ENCODE measurements at places on chromosomes 3 and 15.

- no peak for DNase-seq
Measured at GRCh38 chr3:105323274-105323599, 43.5 kb upstream of the ALCAM start.

DNA sequence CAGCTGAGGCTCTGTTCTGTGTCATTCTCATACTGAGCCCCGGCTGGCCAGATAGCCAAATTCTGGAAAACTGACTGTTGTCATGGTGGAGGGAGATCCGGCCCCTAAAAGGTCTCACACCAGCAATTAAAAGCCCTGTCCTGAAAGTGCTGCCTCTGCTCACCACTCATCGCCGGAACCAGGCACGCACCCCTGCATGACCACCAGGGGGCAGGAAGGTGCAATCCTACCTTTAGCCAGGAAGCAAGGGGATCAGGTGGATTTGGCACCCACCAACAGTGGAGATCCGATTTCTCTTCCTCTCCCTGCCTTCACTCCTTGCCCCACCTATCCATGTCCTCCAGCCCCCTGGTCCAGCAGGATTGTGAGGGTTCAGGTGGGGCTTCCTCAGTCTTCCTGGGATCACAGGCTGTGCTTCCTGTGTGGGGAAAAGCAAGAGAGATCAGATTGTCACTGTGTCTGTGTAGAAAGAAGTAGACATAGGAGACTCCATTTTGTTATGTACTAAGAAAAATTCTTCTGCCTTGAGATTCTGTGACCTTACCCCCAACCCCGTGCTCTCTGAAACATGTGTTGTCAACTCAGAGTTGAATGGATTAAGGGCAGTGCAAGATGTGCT lies 16.1 kb upstream of the CACNA2D2 start:
- DNase-seq = peak; percentile 77

GRCh38 chr3:146640955-146641867 lies 36.1 kb upstream of the PLSCR5 start:
- DNase-seq = no peak

DNA sequence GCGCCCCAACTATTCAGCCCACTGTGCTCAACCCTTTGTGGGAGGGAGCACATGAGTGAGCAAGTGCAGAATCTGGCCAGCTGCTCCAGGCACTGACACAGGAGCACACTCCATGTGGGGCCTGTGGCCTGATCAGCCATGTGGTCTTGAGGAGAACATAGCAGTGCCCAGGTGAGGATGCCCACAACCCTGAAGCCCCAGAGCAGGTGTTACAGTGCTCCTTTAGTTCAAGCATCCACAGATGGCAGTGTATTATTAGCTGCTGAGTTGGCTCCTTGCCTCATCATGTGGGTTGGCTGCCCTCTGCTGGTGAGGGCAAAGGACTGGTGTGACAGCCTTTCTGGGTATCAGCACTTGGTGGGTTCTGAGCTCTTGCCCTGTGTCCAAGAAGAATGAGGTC lies 1588.2 kb downstream of the SI start:
- DNase-seq = peak; percentile 1

DNA sequence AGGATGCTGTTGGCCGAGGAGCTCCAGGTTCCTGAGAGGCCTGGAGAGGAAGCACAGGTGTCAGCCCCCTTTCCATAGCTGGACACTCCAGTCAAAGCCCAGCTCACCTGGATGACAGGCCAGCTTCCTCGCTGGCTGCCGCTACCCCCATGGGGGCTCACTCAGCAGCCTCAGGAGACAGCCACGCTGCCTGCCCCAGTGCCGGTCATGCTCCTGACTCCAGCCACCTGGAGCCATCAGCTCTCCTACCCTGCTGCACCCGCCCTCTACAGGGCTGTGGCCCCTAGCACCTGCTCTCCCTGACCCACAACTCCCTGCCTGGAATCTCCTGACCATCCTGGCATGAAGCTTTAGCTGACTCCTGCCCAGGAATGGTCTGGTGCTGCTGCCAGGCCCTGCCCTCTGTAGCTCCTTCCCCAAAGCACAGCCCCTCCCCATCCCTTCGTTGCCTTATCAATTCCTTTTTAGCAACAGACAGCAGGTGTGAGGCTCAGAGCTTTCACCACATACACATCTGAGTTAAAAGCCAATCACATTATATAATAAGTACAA lies 94.2 kb downstream of the NUP210 start:
- no peak for DNase-seq

DNA sequence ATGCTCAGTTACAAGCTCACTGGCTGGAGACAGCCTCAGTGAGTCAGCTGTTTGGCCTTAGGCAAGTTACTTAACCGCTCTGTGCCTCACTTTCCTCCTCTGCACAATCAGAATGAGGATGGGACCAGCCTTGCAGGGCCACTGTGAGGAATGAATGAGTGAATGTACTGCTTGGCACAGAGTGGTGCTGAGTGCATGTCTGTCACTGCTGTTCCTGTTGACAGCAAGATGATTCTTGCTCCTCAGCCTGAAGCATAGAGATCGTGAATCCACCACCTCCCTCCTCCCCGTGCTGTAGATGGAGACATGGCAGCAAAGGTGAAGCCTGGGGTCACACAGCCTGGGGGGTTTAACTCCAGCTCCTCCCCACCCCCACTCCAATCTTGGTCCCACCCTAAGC lies 14.6 kb upstream of the GRIP2 start:
- DNase-seq = no peak

DNA sequence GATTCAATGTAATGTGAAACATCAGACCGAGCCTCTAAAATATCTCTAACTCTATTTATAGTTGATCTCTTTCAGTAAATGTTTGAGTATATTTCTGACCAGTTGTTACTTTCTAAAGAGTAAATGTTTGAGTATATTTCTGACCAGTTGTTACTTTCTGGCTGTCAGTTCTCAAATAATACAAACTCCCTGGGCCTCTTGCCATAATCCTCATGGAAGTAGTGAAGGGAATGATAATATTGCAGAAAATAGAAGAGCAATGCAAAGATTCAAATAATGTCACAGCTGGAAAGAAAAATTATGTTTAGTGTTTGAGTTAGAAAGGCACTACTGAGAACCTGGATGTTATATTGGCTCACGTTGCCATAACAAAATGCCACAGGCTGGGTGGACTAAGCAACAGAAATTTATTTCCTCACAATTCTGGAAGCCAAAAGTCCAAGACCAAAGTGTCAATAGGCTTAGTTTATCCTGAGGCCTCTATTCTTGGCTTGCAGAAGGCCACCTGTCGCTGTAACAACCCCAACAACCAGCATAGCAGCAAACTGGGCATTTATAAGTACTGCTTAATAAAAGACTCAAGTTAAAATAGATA lies 470.6 kb upstream of the BCHE start:
- DNase-seq = no peak

DNA sequence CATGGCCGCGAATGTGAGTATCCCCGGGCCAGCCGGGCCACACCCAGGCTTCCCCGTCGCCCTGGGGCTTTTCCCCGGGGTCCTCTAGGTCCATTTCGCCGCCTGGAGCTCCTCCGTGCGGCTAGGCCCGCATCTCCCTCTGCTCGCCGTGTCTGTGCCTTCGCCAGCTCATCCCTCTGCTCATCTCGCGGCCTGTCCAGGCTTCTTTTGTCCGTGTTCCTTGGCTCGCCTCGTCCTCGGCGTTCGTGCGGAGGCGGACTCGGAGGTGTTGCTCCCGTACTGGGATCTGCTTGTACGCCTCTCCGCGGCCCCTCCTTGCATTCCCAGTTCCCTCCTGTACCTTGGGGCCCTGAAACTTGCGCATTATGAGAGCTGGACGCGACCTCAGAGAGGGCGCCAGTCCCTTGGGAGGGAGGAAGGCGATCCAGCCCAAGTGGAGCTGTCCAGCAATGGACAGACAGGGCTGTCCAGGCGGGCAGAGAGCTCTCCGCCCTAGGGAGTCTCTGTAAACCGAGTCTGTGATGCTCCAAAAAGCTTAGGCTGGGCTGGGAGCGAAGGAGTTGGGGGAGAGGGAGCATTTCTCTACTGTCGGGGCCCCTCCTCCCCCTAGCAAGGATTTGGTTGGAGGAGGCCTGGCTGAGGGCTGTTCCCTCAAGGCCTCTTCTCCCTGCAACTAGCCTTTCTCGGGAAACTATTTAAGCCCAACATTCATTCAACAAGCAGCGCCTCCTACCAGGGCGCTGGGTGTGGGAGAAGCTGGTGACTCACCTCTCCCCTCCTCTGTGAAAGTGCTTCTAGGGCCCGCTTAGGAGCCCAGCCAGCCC lies 553 bp downstream of the TMEM43 start:
- DNase-seq = peak; percentile 33

- no peak for DNase-seq
Measured at GRCh38 chr3:196344663-196345062, 6.5 kb upstream of the TM4SF19 start.

DNA sequence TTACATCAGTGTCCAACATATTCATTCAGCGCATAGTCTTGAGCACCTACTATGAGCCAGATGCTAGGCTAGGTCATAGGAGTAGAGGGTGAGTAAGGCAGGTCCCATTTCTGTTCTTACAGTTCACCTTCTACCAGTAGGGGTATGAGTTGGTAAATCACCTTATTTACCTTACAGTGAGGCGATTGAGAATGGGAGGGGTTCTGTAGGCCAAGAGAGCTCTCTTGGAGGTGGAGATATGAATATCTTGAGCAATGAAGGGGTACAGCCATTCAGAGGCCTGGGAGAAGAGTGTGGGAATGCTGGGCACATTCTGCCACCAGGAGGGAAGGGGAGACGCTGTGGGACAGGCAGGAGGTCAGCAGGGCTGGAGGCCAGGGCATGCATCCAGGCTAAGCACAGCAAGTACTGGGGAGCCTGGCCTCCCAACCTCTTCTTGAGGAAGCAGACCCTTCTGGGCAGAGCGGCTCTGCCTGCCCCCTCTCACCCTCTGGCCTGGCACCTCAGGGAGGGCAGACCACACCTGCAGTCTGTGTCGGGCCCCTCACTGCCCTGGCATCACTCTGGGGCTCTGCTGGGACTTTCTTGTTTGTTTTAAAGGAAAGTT lies 123.4 kb downstream of the EEFSEC start:
- no peak for DNase-seq

DNA sequence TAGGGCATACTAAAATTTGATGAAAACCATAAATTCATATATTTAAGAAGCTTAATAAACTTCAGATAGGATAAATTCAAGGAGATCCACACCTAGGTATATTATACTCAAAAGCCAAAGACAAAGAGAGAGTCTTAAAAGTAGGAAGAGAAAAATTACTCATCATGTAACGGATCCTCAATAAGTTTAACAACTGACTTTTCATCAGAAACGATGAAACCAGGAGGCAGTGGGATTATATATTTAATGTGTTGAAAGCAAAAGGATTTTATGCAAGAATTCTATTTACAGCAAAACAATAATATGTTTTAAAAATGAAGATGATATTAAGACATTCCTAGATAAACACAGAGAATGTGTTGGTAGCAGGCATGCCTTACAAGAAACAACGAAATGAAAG lies 202.7 kb downstream of the OXSM start:
- no peak for DNase-seq

DNA sequence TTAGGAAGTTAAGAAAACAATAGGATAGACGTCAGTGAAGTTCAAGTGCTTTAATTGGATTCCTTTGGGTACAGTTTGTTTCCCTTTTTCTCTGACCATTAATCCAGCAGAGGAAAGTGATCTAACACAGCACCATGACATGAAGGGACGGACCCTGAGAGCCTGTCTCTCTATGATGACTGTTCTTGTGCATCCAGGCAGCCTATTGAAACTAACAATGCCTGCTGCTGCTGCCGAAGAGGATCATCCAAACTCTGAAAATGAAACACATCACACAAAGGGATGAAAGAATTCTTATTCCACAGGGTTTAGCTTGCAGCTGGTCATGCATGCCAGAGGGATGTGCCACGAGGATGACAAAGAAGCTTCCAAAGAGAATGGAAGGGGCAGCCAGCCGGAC lies 75.5 kb downstream of the ZBTB20 start:
- DNase-seq = no peak

DNA sequence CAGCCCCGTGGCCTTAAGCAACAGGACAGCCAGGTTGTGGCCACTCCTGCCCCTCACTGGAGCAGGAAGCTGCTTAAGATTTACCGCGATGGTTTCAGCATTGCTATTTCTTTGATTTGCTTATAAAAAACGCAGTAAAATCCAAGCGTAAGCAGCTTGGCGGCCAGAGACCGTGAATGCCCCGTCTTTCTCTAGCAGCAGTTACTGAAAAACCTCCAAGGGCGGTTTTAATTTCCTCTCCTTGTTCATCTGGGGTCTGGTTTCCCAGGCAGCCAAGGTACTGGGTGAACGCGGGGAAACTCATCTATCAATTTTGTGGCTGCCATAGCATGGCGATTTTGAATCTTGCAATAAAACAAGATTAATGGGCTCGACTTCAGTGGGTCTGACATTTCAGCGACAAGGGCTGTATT lies 130.3 kb downstream of the MINAR1 start:
- DNase-seq = no peak

All from GM19239 (cell line).